Fibroblast of skin of right biceps (primary cell): ENCODE measurements at places on chromosomes 2 and 18.
A peak's percentile ranks its signal among the peaks of the same experiment; 100 is the strongest.

DNA sequence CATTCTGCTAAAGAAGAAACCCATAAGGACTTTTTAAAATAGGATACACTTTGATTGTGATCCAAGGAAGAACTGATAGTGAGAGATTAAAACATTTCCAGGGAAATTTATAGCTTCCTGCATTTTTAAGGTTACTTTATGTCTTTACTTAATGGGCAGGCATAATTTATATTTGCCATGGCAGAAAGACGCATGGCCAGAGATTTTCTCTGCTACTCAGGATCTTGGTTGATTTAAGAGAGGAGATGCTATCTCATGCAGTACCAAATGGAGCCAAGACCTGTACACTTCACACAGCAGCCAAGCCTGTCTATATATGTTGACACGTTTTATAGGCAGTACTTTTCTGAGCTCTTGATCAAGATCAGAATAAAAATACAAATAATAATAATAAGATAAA lies 60.9 kb upstream of the NT5C1B start:
- no peak for DNase-seq

GRCh38 chr2:134232868-134233727 lies 20.8 kb upstream of the MGAT5 start:
- peak; percentile 42 for DNase-seq

DNA sequence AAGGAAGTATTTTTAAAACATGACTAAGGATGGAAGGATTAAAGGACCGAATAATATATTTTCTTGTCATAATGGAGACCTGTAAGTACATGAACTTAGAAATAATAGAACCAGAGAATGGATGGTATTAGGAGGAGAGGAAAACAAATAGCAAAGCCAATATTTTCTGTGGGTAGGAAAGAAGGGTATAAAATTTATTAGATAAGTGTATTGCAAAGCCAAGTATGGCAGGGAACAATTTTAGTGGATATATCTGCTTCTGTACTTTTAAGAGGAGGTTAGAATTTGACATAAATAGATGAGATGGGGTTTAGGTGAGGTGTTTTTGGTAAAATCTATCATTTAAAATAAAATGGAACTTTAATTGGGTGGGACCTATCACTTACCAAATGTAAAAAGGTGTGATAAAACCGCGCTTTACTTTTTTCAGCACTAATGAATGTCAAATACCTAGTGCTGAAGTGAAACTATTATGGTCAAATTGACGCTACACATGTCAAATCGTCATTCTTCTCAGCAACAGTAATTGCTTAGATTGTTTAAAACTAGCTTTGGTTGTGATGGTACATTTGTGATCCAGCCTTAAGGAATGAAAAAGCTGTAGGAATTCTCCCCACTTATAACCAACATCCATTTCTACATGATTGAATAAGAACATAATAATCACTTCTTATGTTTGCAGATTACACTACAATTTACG lies 78.1 kb upstream of the ZEB2 start:
- no peak for DNase-seq

DNA sequence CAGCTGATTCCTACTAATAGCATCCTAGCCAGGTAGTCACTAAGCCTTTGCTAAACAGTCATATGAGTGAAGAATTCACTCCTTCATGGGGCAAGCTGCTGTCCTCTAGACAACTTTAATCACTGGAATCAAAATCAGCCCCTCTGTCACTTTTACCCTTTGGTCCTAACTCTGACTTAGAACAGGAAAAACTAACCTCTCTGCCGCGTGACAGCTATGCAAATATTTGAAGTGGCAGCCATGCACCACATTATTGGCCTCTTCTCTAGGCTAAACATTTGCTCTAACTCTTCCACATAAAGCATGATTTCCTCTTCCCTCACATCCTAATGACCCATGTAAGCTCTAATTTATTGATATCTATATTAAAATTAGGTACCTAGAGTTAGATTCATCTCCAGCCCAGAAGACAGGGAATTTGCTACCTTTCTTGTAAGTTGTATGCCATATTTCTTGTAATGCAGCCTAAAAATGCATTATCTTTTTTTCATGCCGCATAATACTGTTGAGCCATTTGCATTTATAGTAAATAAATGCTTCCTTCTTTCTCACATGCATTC lies 12.8 kb upstream of the ONECUT2 start:
- DNase-seq = no peak

- peak; percentile 22 for DNase-seq
Observed at GRCh38 chr2:6741229-6741628, 124.5 kb downstream of the CMPK2 start.

- DNase-seq = peak; percentile 91
Observed at GRCh38 chr2:157874997-157875640, 1.0 kb downstream of the ACVR1 start.

DNA sequence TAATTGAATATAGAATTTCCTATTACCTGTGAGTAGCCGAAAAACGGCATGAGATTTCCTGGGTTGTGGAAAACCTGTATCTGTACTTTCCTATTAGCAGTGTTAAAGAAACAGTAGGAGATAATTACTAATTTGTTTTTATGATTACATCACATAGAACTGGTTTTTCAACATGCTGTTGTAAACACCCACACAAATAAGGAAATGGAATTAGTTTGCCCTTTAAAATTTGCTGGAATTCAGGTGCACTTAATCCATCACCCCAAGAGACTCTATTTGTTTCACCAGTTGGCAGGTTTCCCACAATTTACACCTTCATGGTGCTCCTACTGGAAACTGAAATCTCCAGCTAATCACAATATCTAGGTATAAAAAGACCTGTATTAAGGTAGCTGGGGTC lies 274.1 kb upstream of the SLC8A1 start:
- DNase-seq = no peak

DNA sequence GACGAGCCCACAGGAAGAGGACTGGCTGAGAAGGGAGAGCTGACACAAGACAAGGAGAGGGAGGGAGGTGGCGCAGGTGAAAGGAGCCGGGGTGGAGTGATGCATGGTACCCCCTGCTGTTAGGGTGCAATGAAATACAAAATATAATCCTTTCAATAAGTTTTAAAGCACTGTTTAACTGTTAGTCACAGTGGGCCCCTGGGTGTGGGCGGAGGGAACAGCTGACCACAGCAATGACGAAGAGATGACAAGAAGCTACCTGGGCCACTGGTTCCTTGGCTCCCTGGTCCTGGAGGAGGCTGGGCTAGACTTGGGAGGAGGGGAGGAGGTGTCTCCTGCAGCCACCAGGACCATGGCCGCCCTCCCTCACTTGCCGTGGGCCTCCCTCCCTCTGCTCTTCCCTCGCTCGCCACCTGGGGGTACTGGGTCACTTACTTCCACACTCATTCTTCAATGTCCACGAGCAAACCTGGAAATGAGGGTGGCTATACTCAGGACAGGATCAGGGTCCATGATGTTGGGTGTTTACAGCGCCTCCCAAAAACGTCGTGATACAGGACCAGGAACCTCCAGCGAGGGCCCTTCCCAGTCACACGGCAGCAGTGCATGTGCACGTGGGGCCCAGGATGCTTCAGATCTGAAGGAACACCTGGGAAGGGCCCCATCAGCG lies 196.1 kb downstream of the ANKRD30B start:
- no peak for DNase-seq

GRCh38 chr2:64462940-64463700 lies 9.2 kb downstream of the LGALSL start:
- DNase-seq = peak; percentile 24

GRCh38 chr2:51997571-51997970 lies 965.6 kb upstream of the NRXN1 start:
- DNase-seq = no peak

DNA sequence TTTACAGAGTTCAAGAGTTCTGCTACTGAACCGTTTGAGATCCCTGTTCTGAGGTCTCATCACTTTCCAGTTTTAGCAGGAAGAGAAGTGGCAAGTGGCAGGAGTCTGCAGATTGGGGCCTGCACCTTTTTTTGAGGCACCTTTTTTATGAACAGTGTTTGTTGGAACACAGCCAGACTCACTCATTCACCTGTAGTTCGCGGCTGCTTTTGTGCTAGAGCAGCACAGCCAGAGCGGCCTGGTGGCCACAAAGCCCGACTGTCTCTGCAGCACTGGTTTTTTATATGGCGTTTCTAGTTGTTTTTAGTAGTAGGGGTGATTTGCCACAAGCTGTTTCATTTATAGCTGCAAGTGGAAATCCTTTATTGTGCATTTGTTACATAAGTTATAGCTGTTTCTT lies 8.6 kb downstream of the ACP1 start:
- no peak for DNase-seq

- DNase-seq = peak; percentile 15
Observed at GRCh38 chr18:70450426-70451253, 161.8 kb downstream of the SOCS6 start.

GRCh38 chr2:30276455-30276911 lies 45.1 kb downstream of the LBH start:
- no peak for DNase-seq

DNA sequence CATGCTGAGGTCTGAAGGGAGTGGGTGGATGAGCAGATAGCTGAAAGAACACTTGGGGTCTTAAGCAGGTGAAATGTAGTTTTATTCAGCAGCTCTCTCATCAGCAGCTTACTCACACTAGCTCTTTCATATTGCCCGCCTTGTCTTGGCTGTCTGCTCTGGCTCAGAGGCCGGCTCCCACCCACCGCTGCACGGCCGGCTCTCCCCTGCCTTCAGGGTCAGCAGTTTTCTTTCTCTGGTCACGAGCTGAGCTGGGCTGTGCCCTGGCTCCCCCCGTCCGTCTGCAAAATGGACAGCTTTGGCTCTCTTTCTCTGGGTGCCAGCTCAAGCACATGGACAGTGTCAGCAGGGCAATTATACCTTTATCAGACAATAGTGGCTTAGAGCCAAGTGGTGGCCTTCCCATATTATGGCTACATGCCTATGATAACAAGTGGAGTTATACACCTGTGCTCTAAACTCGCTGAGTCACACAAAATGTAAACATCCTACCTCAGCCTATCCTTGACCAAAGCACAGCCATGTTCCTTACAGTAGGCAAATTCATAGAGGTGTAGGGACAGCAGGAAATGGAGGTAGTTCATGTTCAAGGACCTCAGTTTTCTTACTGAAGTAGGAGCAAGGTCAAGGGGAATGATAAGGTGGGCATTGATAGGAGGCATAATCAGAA lies 224.8 kb downstream of the SOCS6 start:
- DNase-seq = no peak

- DNase-seq = no peak
Observed at GRCh38 chr18:69708844-69709243, 238.8 kb downstream of the CD226 start.

DNA sequence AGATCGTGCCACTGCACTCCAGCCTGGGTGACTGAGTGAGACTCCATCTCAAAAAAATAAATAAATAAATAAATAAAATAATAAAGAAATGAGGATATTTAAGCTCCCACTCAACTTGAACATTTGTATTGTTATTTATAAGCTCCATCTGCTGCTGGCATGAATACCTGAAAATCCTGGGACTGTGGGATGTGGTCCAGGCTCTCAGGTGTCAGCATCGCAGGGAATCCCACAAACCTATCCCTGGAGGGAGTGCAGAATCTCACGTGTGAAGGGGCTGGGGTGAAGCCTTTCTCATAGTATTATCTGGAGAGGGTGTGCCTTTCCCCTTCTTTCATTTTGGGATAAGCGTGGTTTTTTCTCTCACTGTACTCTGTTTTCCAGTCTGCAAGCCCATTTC lies 47.4 kb upstream of the POLE4 start:
- DNase-seq = no peak

DNA sequence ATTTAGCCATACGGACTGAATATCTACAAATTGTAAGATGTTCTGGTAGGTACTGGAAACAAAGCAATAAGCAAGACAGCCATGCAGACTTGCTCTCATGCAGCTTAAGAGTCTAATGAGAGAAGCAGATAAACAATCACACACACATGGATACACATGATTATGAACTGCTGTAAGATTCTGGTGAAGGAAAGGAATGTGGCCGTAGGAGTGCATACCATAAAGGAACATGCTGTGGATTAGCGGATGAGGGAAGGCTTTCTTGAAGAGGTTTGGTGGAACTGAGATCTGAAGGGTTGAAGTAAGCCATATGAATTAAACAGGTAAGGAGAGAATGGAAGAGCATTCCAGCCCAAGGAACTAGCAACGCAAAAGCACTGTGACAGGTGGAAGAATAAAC lies 13.8 kb downstream of the CCDC93 start:
- DNase-seq = no peak

DNA sequence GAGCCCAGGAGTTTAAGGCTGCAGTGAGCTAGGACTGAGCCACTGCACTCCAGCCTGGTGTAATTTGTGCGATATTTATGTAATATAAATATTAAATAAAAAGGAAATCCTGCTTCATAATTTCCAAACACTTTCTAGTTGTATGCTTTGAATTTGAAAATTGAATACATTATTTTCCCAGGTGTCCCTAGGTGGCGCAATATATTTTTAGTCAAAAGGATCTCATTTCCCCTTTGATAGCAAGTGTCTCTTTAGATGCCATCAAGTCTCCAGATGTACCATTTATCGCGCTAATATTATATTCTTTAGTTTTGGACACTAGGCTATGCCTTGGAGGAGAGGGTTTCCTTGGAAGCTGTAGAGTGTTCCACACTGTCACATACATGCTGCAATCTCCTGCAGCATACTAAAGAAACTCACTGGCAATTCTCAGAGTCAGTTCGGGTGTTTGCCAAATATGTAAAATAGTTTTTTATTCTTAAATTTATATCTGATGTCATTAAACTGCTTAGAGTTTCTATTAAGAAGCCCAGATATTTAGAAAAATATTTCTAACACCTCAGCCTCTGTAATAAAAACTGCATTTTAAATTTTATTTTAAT lies 5.6 kb upstream of the WDR7 start:
- DNase-seq = no peak

DNA sequence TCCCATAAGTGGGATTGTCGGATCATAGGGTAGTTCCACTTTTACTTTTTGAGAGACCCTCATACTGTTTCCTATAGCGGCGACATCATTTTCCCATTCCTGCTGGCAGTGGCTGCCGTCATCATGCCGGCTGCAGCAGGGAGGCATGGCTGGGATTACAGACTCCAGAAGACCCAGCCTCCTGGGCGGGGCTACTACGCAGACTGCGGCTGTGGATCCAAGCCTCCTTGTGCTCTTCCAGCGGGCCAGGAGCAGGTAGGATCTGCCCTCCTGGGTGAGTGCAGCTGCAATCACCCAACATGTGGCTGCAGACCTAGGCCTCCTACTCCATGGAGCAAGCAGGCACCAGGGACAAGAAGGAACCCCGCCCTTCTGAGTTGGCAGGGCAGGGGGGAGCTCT lies 359.2 kb downstream of the GALR1 start:
- DNase-seq = no peak

- DNase-seq = peak; percentile 16
Observed at GRCh38 chr2:234917211-234917975, 34.4 kb upstream of the SH3BP4 start.
